Stimulated activated naive CD4-positive, alpha-beta T cell (primary cell): ENCODE measurements at places on chromosomes 11 and 22.

DNA sequence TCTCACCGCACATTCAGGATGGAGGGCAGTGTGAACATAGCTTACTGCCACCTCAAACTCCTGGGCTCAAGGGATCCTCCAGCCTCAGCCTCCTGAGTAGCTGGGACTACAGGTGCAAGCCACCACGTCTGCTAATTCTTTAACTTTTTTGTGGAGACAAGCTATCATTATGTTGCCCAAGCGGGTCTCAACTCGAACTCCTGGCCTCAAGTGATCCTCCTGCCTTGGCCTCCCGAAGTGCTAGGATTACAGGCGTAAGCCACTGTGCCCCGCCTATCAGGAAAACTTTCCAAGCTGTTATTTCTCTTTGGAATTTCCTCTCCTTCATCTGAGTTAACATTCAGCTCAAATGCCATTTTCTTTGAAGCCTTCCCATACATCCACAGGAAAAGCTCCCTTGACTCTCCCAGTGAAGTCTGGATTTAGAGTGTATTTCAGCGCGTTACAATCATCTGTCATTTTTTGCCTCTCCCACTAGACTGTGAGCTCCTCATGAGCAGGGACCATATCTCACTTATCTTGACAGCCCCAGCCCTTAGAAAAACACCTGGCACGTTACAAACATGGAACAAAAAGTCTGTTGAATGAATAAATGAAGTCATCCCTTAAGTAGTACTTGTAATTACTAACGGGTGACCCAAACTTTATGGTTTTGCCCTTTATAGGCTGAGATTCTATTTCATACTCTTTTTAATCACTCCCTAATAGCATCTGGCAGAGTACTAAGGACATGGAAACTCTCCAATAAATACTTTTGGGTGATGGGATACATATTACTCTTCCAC, 2.2 kb downstream of the MRTFA start:
- DNase-seq, result no peak

DNA sequence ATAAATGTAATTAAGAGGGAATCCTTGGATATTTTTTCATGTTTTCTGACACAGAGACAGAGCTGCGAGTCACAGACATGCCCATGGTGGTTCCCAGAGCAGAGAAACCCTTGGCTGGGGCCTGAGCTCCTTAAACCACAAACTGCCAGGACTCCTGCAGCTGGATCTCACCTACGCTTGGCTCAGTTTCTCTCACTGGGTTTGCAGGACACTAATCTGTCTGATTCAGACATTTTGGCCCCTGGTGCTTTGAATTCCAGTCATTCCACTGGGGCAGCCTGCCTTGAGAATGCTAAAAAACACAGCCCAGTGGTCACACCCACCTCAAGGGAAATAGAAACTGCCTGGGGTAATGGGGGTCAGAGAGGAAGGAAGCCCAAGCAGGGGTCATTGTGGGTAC, 122.6 kb downstream of the CCDC81 start:
- no peak for DNase-seq

DNA sequence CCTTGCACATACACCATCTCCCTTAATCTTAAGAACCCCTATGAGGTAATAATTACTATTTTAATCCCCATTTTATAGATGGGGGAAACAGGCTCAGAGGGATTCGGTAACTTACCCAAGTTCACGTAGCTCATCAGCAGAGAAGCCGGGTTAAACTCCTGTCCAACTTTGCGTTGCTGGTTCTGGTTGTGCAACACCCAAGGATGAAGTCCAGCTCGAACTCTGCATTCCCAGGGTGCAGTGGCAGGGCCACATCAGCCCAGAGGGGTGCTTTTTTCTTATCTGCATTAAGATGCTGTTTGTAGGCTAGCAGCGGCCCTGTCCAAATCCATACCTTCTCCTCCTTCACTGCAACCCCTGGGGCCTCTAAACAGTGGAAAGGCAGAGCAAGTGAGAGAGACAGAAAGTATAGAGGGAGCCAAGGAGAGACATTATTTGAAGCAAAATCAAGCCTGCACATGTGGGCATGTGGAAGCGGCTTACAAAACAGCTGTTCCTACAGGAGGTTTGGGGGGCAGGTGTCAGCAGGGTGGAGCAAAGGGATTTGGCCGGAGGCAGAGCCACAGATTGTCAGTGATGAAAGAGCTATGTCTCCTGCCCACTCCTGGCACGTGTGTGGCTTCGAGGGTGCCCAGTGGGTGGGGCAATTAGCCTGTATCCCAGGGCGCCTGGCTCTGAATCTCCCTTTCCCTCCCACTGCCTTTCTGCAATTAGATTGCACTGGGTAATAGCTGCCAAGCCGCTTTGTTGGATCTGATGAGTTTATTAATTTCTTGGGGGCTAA, 129.5 kb upstream of the TBCEL start:
- no peak for DNase-seq

DNA sequence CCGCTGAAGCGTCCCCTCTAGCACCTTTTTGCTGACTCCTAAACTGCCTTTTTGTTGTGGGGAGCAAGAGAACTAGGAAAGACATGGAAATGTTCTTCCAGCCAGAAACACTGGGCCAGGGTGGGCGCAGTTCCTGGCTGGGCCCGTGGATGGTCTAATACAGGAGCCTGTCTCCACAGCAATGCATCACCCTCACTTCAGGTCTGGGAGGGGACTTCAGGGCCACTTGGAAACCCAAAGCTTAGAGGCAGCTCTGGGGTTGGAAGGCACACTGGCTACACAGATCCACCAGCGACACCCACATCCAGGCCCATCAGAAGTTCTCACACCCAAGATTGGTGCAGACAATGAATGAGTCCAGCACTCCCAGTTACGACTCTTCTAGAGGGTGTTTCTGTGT, 120.3 kb downstream of the ETS1 start:
- peak; percentile 50 for DNase-seq

- DNase-seq, result no peak
Measured at GRCh38 chr11:34915136-34916014, 804 bp downstream of the APIP start.
